ENCODE measurements at places on chromosomes 4 and X.
A peak's percentile ranks its signal among the peaks of the same experiment; 100 is the strongest.

DNA sequence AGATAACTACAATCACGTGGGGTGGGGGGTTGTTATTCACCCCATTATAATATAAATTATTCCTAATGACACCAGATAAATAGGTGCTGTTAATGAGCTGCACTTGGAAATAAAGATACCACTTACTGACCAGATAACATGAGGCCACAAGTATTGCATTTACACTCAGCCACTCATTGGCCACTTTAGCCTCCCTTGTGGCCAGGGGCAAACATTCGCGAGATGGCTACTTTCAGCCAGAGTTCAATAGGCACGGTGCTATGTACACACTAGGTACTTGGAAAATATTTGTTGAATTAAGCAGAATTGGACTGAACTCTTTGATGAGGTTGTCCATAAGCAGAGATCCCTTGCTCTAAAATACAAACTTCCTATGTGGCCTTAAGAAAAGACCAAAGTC is 713.7 kb upstream of the TENM3 start:
- DNase-seq: no peak

DNA sequence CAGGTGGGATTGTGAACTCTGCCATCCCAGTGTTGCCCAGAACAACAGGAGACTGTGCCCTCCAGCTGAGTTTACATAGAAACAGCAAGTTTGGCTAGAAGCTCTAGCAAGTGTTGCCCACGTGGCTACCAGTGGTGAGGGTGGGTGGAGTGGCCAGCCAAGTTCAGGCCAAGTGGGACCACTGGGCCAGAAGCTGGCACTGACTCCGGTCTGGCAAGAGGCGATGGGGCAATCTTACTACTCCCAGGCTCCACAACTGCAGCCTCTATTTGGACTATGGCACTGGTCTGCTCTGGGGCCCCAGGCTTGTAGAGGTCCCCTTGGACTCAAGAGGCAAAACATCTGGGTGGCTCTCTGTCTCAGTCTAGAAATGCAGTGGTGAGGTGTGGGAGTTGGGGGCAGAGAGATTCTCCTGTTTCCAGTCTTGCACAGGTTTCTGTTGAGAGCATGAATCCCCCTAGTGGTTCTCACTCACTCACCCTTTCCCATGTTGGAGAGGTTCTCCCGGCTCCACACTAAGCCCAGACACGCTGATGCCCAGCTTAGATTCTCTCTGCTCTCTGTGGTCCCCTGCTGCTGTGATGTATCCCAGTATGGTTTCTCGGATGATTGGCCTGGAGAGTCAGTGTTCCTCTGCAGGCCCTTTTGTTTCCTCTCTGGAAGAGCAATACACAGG is 615.3 kb downstream of the PDHA2 start:
- no peak for DNase-seq

GRCh38 chr4:140930011-140930410 is 173.8 kb upstream of the TBC1D9 start:
- DNase-seq: no peak

- DNase-seq: no peak
These were observed 1081.1 kb downstream of the ARAP2 start for GRCh38 chr4:35163168-35163567.

GRCh38 chr4:185309770-185310169 is 86.0 kb downstream of the LRP2BP start:
- DNase-seq: no peak

- DNase-seq: no peak
These were observed 11.2 kb upstream of the TMEM154 start for GRCh38 chr4:152690706-152691651.

DNA sequence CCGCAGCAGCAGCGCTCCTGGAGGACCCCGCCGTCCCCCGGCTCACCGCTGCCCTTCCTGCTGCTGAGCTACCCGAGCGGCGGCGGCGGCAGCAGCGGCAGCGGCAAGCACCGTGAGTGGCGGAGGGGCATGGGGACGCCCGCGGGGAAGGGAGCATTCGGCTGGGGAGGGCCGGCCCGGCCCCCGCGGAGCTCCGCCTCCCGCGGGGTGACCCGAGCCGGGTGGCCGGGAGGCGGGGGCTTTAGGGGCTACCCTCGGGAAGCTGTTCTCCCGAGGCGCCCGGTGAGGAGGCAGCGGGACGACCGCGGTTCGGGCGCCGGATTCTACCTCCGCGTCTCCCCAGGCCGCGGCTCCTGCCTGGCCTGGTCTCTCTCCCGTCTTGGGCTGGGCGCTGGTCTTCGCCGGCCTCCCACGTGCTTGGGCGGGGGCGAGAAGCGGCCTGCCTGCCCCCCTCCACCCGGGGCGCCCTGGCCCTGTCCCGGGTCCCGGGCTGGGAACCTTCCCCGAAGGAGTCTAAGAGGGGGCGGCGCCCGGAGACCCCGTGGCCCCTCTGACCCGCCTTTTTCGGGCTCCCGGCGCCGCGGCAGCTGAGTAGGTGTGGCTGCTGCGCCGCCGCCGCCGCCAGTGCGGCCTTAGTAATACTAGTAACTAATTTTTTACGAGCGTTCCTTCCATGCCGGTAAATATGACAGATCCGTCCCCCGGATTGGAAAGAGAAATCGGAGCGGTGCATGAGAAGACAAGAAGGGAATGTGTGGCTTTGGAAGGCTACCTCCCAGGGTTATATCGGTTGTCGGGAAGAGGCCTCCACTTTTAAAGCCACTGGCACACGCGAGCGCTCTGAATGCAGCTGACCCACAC is 16.4 kb upstream of the RUFY3 start:
- peak; percentile 68 for DNase-seq

DNA sequence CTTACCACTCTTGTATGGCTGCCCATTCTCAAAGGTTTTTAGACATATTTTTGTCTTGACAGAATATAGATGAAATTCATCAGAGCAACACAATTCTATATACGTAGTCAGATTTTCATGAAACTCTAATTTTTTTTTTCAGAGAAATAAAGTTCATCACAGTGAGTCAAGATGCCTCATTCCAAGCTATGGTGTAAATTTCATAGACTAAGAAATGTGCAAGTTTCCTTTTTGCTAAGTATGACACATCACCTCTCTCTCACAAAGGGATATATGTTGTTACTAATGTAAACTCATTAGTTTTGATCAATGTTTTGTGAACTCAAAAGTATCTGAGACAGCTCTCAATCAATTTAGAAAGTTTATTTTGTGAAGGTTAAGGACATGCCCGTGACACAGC is 60.4 kb upstream of the ATXN3L start:
- no peak for DNase-seq

DNA sequence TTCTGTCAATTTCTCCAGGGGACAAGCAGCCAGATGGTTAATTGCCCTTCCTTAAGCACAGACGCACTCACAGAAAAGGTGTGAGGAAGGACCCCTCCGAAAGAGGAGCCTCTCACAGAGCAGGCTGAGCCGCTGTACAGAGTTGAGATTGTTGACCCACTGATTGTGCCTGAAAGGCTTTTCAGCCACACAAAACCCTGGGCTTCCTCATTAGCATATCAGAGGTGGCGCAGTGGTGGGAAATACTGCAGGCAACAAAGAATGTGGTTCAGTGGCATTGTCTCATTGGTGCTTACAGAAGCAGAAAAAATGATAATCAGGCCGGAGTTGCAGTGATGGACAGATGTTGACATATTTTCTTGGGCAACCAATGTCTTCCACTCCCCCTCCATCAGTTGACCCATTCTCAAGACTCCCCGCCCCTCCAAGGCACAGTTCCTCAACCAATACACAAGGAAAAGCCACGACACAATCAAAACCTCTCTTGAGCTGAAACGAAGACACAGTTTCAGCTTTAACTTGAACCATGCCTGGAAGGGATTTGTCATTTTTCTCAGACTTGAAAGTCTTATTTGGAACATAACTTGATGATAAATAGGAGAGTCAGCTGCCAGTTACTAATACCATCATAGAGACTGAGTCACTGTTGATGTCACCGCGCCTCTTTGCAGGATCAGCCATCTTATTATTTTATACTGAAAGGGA is 53.1 kb downstream of the ATXN3L start:
- no peak for DNase-seq

DNA sequence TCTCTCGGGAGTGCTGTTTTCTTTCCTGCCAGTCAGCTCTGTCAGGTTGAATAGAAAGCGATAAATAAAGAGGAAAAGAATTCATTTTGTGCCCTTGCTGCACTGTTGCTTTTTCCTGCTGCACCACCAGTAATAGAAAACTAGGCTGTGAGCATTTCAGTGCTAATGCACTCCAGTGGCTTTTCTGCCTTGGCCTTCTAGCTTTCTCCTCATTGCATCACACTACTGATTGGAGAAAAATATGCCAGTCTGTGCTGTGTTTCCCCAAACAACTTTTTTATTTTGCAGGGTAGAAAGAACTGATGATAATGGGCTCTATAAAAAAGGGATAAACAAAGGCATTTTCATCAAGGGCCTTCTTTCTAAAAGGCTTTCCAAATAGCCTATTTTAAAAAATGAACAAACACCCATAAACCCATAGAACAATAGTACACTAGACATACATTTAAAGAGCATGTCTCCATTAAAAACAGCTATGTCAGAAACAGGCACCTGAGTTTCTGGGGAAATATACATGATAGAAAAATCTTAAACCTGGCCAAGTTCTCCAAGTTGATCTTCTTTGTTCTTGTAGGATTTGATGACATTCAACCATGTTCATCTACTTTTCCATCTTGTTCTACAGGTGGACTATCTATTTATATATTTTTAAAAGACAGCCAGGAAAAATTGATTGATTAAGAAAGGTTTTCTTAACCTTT is 86.3 kb downstream of the GPRIN3 start:
- no peak for DNase-seq

DNA sequence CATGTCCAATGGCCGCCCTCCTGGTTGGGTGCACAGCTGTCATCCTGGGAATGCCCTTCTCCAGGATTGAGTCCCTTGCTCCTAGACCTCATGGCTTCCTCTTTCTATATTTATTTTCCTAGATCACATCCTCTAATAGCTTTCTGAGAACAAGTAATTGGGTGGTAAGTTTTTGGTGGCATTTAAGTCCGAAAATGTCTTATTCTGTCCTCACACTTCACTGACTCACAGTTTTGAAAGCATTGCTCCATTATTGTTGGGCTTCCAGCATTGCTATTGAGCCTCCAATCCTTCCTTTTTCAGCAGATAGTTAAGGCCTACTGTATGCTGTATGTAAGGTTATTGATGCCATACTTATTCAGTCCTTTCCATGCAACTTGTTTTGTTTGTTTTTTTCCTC is 25.9 kb downstream of the PGM2 start:
- DNase-seq: no peak

DNA sequence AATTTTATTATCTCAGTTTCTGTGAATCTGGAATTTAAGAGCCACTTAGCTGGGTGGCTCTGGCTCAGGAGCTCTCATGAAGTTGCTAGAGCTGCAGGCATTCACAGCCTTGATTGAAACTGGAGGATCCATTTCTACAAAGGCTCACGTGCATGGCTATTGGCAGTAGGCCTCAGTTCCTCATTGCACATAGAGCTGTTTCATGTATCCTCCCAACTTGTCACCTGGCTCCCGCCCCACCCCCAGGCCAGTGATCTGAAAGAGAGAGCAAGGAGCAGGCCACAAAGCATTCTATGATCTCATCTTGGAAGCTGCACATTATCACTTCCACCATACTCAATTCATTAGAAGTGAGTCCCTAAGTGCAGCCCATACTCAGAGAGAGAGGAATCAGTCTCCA is 18.5 kb upstream of the AP1AR start:
- DNase-seq: no peak

- DNase-seq: no peak
These were observed 23.5 kb upstream of the IL2 start for GRCh38 chr4:122479935-122480416.

DNA sequence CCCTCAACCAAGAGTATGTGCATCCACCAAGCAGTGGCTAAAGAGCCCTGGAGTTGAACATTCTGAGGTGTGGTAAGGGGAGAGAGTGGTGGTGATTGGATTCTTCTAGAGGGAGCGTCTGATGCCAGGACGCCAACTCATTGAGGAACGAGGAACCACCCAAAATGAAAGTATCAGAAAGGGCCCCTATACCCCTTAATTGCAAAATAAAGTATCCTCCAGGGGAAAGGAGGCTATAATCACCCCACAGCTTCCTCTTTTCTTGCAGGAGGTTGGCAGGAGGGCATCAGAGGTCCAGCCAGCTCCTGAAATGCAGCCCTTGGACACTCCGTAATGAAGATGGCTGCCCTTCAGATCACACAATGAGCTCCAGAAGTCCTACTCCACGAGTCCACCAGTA is 5.3 kb upstream of the KIAA1210 start:
- DNase-seq: no peak

GRCh38 chr4:175947117-175947722 is 118.4 kb upstream of the WDR17 start:
- no peak for DNase-seq

GRCh38 chr4:66443008-66443407 is 772.7 kb upstream of the EPHA5 start:
- DNase-seq: no peak

DNA sequence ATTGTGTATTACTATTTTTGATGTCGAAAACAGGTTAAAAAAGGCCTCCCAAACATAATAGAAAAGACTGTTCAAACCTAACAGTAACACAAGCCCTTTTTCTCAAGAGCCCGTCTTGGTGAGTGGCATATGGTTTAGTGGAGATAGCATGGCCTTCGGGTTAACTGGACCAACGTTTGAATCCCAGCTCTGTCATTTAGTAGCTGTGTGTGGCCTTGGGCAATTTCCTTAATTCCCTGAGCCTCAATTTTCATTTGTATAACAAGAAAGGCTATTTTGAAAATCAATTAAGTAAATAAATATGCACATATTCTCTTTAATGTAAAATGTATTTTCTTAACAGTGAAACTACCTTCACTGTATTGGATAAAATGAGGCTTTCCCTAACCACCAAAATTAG is 62.3 kb downstream of the HELT start:
- DNase-seq: no peak

DNA sequence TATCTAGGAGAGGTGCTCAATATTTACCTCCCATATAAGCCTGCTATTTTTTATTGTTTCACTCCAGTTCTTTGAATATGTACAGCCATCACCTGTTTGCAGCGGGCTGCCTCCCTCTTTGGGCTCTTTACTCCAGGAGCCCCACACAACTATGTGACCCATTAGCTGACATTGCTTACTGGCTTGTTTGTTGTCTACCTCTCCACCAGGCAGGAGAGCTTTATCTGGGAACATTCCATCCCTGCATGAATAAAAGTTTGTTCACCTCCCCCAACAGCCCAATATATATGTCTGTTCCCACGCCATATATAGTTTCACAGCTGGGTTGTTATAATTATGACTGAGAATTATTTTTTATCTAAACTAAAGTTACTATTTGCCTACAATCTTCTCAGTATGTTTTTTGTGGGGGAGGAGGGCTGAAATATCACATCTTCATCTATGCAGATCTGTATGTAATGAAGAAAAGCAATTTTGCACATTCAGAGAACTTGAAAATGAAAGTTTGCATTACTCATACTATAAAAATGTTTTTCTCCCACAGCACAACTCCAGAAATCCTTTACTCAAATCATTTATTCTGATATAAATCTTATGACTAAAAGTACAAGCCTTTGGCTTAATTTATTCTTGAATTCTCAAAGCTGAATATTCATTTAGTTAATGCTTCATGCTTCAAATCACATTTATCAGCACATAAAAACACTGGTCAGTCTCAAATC is 61.2 kb upstream of the DAPP1 start:
- DNase-seq: no peak

DNA sequence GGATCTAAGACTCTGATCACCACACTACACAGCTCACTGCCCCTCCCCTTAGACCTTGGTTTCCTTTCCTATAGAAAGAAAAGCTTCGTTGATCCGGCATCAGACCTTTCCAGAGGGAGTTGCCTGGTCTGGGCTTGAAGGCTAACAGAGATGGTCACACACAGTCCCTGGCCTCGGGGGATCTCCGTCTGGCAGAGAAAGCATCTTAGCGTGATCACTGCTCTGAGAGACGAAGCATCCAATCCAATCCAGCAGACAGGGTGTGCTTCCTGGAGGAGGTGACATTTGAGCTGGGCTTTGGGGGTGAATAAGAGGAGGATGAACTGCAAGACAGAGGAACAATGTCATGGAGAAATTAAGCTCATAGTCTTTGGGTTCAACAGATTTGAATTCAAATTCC is 49.5 kb downstream of the HTRA3 start:
- DNase-seq: no peak

Data from effector CD8-positive, alpha-beta T cell (primary cell).